ENCODE measurements at places on chromosomes 3 and 15. TPM values are rescaled to one million over a fixed set of nuclear protein-coding genes. Genes with fewer than 3 reads are reported as not detected.

Gene ZNF80
- total RNA-seq = not detected

Gene TRPM1
- total RNA-seq = 0.11 TPM

Gene IDH3A
- total RNA-seq = 26.0 TPM

Gene MKRN2
- 26.8 TPM for total RNA-seq

Gene KCNMB3
- 2.9 TPM for total RNA-seq

Gene MNS1
- total RNA-seq = 0.09 TPM

Gene LRTM1
- total RNA-seq = not detected

Gene ZIC4
- not detected for total RNA-seq

Gene KBTBD12
- total RNA-seq = not detected

Gene CADM2
- 0.22 TPM for total RNA-seq

Gene MINDY4B
- not detected for total RNA-seq

Gene VGLL3
- total RNA-seq = 0.17 TPM

Gene GOLGA6L4
- 1.1 TPM for total RNA-seq

Gene NANOGP8
- not detected for total RNA-seq

Gene PSTPIP1
- total RNA-seq = not detected

Gene COL6A5
- not detected for total RNA-seq

Gene MYO5C
- 14.3 TPM for total RNA-seq

Gene DNAH12
- total RNA-seq = under 0.01 TPM

Gene TM4SF1
- 1,890 TPM for total RNA-seq

Gene TNNC1
- not detected for total RNA-seq

Gene PLSCR5
- not detected for total RNA-seq

Data from dermis lymphatic vessel endothelial cell (primary cell).